ENCODE measurements at places on chromosomes 7 and 10.

- no peak for DNase-seq
These were observed 131.0 kb downstream of the AASS start for GRCh38 chr7:122013065-122013464.

DNA sequence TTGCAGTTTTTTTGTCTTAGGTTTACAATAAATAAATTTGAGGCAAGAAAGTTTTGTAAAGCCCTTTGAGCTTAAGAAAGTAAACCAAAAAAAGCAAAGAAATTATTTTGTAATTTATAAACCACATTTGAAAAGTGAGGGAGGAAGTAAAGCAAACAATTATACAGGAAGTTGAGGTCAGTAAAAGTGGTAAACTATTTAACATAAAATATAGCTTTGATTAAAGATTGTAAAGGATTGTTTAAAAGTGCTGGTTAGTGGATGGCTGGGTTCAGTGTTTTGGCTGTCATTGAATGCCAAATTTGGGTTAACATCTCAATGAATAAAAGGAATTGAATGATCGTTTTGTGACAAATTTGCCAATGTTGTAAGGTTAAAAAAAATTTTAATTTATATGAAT, 9.9 kb downstream of the SOSTDC1 start:
- no peak for DNase-seq

DNA sequence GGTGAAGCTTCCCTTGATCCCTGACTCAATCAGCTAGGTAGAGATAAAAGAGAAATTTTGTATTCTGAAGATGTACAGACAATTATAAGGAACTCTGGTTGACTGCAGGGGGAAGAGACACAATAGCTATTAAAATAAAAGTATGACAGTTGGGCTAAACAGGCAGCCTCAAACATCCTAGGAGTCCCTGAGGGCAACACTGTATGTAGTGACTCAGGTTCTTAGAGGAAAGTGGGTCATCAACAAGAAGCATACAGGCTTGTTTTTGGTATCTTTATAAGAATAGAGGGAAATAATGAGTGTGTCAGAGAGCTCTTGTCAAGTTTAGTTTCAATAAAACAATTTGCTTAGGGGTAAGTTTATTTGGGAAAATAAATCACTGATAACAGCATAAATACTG, 150.3 kb downstream of the AUTS2 start:
- no peak for DNase-seq

- DNase-seq: no peak
These were observed 4.8 kb upstream of the MTPAP start for GRCh38 chr10:30353851-30354250.

- peak; percentile 36 for DNase-seq
These were observed 631 bp downstream of the HPS6 start for GRCh38 chr10:102065561-102066398.

DNA sequence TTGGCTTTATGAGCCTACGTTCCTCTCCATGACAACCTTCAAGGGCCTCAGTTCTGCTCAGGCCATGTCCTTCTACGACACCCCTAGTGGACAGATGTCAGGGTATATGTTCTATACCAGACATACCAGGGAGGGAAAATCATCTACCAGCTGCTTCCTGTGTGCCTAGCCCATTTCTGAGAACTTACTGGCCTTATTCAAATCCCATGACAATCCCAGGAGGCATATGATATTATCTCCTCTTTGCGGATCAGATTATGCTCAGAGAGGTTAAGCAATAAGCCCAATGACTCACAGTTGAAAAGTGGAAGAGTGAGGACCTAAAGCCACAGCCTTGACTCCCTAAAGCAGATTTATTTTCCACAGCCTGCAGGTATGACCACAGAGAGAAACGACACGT, 139.3 kb downstream of the GLI3 start:
- DNase-seq: no peak

- no peak for DNase-seq
These were observed 230.1 kb downstream of the ELFN1 start for GRCh38 chr7:1899951-1900762.

GRCh38 chr10:49575489-49576072, 34.5 kb upstream of the SLC18A3 start:
- no peak for DNase-seq

DNA sequence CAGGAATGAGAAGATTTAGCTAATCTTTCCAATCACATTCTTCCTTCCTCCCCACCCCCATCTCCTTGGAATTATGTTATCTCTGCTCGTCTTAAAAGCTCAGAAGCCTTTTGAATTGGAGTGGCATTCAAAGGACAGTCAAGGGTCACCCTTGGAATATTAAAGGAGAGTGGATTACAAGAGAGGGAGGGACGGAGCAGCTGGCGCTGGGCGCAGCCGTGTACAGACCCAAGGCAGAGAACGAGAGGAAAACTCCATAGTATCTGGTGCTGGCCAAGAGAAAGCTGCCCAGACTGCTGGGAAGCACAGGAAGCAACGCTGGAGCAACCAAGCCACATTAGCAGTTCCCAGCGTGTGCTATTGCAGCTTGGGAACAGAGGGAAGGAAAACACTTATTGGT, 95.7 kb downstream of the POU6F2 start:
- DNase-seq: no peak

DNA sequence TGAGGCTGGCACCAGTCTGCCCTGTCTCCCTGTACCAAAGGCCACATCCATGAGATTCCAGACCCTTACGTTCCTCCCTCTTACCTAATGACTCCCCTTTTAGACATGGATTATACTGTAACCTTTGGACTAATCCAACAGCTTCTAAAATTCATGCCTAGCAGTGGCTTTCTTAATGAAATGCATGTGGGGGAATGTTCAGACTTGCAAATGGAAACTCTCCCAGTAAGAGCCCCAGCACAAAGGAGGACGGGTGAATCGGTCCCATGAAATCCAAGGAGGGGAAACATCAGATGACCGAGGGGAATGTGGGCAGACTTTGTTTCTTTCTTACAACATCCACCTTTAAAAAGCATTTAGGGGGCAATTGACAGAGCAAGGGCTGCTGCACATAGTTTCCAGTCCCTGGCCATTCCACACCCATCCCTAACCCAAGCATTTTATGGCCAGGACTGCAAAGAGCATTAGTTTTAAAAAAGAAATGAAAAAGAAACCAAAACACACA, 71.5 kb downstream of the COL13A1 start:
- DNase-seq: no peak

- no peak for DNase-seq
These were observed 50.2 kb upstream of the PODXL start for GRCh38 chr7:131606346-131607290.

GRCh38 chr10:123515661-123516060, 150.5 kb upstream of the GPR26 start:
- DNase-seq: no peak

GRCh38 chr7:47100817-47101435, 481.0 kb downstream of the TNS3 start:
- peak; percentile 77 for DNase-seq

- DNase-seq: no peak
These were observed 9.4 kb downstream of the SLC35B4 start for GRCh38 chr7:134307320-134307719.

DNA sequence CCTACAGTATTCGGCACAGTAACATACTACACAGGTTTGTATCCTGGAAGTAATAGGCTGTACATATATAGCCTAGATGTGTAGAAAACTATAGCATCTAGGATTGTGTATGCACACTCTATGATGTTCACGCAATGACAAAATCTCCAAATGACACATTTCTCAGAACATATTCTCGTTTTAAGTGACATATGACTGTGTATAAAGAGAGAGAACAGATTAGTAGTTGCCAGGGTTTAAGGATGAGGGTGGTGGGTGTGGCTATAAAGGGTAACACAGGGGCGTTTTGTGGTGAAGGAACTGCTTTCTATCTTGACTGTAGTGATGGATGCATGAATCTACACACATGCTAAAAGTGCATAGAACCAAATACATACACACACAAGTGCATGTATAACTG, 101.2 kb downstream of the ARL4A start:
- no peak for DNase-seq

- no peak for DNase-seq
These were observed 195.7 kb downstream of the TSPAN12 start for GRCh38 chr7:120662291-120662690.

GRCh38 chr10:16804123-16804522, 13.1 kb downstream of the RSU1 start:
- no peak for DNase-seq

DNA sequence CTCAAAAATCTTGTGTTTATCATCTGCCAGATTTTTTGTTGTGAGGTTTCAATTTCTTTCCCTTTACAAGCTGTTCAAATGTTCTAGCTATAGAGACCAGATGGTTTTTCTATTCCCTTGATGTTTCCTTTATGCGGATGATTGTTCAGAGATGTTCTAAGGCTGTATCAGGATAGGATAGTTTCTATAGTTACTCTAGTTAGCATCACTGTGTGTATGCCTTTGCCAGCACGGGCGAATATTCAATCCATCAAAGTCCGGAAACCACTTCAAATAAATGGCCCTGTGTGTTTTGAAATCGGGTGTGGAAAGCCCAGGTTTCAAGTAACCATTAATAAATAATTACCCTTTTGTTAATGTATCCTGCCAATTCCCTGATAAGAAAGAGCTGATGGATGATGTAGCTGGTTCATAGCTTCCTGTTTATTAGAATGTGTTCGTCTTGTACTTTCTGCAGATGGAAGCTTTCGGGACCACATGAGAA, 149.8 kb upstream of the PRKCQ start:
- DNase-seq: peak; percentile 10

DNA sequence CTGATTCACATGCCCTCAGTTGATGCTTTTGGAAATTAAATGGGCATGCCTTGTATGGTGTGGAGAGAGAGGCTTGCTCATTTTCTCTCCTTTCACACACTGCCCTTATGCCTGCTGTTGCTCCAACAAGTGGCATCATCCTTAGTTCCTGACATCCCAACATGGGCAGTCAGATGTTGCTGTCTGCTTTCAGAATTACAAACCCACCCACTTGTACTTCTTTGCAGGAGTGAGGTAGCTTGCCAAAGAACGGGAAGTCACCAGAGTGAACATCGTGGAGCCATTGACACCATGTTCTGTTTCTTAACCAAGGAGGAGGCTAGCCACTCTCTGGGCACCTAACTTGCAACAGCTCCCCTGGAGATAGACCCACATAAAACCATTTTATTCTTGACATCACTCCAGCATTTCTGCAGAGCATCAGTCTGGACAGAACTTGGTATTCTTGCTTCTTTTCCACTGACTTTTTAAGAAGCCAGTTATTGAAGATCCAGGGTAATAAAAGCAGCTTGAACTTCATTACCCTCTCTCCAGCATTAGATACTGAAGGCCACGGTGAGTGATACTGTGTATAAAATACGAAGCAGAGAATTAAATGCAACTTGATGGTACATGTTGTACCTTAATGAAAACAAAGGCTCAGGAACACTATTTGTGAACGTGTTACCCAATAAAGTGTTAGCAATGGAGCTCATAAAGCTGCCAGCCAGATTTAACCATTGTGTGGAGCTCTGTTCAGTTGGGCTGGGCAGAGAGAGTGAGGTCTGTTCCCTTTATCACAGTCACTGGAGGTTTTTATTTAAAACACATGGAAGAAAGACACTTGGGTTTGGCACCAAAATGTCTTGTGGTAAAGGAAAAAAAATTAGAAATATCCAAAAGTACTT, 195.8 kb upstream of the HABP2 start:
- DNase-seq: no peak

- no peak for DNase-seq
These were observed 106.4 kb upstream of the FAM133B start for GRCh38 chr7:92696584-92696983.

- DNase-seq: no peak
These were observed 104.4 kb downstream of the STRA8 start for GRCh38 chr7:135337977-135338550.

DNA sequence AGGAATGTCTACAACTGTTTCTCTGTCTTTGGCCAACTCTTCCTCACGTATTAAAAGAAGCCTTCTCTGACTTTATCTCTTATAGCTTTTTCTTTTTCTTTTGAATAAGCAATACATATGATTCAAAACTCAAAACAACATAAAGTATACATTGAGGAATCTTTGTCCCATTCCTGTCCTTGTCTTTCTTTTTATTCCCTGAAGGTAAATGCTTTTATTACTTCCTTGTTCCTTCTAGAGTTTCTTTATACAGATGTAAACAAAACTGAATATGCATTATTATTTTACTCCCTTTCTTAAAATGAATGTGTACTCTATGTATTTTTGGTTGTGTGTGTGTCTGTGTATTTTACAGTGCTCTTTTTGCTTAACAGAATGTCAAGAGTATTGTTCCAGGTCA, 170.1 kb downstream of the CHN2 start:
- no peak for DNase-seq

DNA sequence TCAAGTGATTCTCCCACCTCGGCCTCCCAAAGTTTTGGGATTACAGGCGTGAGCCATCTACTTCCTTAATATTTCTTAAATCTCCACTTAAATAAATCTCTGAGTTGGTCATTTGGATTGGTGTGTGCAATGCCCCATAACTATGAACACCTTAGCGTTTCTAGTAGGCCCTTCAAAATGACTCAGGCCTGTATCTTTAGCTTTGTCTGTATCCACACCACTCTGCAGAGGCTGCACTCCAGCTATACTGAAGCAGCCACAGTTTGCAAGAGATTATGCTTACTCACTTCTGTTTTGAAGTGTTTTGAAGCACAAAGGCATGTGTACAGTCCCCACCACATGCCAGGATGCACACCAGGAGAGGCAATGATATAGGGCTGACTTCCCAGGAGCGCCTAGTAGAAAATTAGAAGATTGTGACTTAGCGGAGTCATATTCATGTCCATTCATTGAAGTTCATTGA, 2.4 kb upstream of the ST7 start:
- no peak for DNase-seq

DNA sequence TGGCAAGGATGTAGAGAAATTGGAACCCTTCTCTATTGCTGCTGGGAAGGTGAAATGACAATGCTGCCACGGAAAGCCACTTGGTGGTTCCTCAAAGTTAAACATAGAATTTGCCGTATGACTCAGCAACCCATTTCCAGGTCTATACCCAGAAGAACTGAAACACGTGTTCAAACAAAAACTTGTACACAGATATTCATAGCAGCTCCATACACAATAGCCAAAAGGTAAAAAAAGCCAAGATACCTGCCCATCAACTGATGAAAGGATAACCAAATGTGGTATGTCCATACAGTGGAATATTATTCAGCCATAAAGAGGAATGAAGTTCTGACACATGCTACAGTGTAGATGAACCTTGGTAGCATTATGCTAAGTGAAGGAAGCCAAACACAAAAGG, 39.1 kb downstream of the LHPP start:
- no peak for DNase-seq

DNA sequence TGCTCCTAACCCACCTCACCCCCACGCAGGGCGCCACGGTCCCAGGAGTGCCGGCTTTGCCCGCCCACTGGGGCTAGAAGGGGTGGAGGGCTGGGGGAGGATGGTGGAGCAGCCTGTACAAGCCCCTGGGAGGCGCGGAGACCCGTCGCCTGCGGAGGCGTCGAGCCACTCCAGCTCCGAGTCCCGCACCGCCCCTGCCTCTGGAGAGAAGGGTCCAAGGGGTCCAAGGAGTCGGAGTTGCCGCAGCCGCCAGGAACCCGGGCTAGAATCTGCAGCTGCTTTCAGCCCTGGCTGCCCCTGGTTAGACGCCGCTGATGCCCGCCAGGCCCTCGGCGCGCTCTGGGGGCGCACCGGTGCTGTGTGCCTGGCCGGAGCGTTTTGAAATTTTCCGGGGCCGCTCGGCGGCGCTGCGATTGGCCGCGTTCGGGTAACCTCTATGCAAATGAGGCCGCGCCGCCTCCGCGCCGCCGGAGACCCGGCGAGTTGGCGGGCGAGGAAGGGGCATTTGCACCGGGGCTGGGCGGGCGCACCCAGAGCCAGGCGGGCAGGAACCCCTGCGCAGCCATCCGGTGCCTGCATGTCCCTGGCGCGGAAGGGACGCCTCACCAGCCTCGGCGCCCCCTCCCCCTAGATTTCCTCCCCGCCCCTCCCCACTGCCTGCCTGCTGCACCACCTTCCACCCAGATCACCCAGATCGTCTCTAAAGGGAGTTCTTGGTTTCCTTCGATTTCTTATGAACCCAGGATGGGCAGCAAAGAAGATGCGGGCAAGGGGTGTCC, at the start of gene HMX2:
Gene HMX2, plus strand, starts transcription at position 502 of the 779 bp plus-strand sequence. Its CDS starts 243 bp downstream, at position 745.
- no peak for DNase-seq

All from body of pancreas (tissue), 4 donors.